HuH-7 (cell line): ENCODE measurements at places on chromosomes 16 and 17.

DNA sequence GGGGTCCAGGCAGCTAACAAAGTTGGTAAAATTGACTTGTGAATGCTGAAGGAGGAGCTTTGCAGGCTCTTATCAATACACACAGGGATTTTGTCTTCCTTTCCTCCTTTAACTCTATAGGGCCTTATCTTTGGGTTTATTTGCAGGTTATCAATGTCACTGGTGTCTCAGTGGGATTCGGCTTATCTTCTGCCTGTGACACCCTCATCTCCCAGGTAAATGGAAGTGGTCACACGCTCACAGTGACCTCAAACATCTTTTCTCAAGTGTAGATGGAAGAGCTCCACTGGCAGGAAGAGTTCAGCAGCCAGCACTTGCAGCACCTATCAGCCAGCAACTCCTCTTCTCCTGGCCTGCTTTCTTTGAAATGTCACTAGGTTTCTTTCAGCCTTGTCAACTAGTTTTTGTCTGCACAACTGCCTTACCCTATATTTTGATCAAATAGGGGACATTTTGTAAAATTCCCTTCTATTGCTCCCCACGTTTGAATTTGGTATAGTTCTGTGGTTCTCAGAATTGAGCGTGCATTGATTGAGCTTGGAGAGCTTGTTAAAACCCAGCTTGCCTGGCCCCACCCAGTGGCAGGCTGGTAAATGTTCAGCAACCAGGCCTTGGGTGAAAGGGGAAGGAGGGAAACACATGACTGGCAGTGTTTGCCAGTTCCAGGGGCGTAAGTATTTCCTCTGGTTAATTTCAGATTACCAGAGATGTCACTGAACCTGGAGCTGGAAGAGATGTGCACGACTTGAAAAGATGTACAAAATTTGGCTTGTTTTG is 12.8 kb downstream of the SLC47A1 start:
- no peak for DNase-seq

GRCh38 chr16:88837806-88838205 is 18.9 kb downstream of the GALNS start:
- DNase-seq: no peak

DNA sequence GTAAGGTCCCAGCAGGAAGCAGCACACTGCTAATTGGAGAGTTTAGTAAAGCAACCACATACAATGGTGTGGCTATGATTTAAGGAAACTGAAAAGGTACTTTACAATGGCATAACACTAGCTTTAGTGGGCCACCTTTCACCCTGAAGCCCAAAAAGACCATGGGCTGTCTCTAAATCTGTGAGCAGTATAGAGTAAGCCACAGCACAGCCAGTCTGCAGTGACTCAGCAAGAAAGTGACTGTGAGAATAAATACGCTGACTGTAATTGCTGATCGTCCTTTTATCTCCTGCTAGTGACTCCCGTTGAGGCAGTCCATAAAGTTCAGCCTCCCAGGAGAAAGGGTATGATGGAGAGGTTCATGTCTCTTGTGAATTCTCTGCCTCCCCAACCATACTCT is 679.8 kb upstream of the KIF2B start:
- DNase-seq: no peak

DNA sequence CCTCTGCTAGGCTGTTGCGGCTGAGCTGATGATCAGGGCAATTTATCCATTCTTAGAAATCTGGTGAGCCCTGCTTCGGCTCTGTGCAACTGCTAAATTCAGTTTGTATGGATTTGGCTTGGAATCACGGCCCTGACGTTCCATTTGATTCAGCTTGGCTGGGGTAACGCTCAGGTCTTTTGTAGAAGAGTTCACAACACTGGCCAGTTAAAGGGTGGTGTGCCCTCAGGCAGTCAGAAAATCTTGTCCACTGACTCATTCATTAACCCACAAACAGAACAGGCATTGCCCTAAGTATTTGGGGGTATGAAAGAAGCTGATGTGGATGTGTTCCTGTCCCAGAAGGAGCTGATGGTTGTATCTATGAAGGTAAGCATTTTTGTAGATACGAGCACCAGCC is 53.9 kb downstream of the GNAO1 start:
- DNase-seq: no peak

GRCh38 chr17:75720656-75721462 is at the start of gene ITGB4:
ITGB4 (plus strand) TSS chr17:75721459; CDS start chr17:75724704, 3,245 bp downstream.
- peak; percentile 67 for DNase-seq

DNA sequence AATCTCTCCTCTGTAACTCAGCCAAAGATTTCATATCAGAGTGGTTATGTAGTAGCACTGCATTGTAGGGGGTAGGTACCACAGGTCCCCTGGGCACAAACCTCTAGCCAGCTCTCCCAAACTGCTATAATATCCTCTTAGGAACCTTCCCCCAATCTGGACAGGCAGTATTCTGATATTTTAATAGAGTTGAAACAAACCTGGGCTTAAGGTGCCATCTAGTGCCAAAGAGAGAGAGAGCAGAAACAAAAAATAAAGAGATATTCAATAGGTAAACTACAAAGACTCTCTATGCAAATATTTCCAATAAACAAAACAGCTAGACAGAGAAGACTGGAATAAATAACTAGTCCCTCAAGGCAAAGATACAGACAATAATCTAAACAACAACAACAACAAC is 1070.0 kb downstream of the CDH11 start:
- DNase-seq: no peak
